Activated CD8-positive, alpha-beta memory T cell treated with anti-CD3 and anti-CD28 coated beads, Interleukin-2, amount 10 ng/mL, durations not matched to agents 7 days and 5 days (primary cell): ENCODE measurements at places on chromosomes 13 and 19.

- DNase-seq, result no peak
Observed at GRCh38 chr13:110361365-110361911, 54.4 kb downstream of the COL4A2 start.

- DNase-seq, result no peak
Observed at GRCh38 chr13:48369988-48370387, 42.9 kb downstream of the LPAR6 start.

DNA sequence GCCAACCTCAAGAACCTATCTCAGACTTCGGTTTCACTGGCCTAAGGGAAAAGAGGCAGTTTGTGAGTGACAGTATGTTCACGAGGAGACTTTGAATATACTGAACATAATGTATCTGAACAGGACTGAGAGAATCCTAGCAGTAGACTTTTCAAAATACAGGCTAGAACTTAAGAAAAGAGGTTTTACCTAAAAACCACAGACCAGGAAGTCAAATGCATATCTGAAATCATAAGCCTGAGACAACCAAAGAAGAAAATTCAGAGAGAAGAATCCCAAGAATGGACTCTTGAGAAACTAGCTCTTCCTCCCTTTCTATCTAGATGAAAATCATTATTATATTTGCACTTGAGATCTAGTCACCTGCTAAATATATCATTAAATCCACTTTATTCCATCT lies 17.6 kb downstream of the MYCBP2 start:
- no peak for DNase-seq

DNA sequence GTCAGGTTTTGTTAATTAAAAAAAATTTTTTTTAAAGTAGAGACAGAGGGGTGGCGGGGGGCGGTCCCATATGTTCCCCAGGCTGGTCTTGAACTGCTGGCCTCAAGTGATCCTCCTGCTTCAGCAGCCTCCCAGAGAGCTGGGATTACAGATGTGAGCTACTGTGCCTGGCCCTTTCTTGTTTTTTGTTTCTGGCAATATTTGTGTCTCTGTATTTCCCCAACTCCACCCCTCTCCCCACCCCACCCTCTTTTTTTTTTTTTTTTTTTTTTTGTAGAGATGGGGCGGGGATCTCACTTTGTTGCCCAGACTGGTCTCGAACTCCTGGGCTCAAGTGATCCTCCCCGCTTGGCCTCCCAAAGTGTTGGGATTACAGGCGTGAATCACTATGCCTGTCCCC lies 600 bp upstream of the CAPN12 start:
- no peak for DNase-seq

DNA sequence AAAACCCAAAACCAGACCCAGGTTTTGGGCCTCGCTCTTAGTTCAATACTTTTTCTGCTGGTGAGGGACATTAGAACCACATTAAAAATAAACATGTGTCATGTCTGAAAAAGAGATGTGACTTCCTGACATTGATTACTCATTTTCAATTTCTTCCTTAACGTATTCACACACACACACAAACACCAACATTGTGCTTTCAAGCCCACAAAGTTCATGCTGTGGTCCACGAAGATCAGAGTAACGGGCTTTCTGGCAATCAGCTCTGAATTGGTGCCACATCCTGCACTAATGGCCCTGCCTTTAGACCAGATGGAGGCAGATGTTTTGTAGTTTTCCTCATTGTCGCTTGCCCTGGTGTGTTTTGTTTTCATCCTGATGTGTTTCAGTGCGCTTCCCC lies 47.9 kb upstream of the POMP start:
- DNase-seq, result peak; percentile 45

GRCh38 chr13:40558656-40559055 lies 107.8 kb downstream of the FOXO1 start:
- DNase-seq, result no peak

DNA sequence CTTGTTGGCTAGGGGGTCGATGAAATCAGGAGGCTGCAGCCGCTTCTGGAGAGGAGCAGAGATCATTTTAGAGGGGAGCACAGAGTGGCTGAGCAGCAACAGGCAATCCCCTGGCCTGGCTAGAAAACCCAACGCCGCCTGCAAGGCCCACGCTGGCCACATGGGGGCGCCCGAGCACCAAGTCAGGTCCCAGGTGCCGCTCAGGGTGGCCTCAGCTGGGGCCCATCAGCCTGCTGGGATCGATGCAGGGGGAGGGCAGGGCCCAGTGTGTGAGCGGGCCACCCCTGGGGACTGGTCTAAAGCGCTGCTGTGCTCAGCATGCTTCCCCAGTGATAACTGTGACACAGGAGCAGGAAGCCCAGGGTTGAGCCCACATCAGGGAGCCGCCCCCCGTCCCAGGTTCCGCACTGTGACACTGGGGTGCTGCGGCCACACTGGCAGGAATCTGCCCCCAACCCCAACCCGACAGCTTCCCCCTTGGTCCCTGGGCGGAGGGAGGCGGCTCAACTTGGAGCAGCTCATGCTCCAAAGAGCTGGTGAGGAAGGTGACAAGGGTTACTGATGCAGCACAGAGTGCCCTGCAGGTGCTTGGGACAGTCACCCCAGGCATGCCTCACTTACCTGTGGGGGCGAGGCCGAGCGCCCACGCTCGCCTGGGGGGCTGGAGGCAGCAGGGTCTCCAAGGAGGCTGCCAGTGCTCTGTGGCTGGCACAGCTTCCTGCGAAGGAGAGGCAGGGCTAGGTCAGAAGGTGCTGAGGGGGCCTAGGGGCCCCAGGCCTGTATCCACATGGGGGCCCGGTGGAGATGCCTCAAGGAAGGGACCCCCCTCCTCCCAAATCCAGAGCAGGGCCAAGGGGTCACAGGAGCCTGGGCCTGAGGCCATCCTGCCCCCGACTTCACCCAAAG lies 13.3 kb upstream of the ISYNA1 start:
- DNase-seq, result peak; percentile 90

- no peak for DNase-seq
Observed at GRCh38 chr13:28049880-28050875, 50.2 kb downstream of the FLT3 start.

GRCh38 chr13:39417131-39417530 lies 185.9 kb downstream of the LHFPL6 start:
- no peak for DNase-seq

DNA sequence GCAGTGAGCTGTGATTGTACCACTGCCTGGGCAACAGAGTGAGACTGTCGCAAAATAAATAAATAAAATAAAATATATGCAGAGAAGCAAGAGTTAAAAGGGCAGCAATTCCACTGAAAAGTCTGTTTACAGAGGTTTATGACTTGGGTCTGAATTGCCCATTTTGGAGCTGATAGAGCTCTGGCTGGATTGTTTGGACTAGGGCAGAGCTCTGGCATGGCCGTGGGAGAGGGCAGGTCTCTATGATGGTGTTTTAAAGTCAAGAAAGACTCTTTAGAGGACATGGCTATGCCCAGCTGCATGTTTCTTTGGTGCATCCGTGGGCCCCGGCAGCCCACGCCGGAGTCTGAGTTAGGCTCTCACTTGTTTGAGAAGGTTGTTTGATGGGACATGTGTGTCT lies 64.6 kb upstream of the C1QTNF9 start:
- no peak for DNase-seq

DNA sequence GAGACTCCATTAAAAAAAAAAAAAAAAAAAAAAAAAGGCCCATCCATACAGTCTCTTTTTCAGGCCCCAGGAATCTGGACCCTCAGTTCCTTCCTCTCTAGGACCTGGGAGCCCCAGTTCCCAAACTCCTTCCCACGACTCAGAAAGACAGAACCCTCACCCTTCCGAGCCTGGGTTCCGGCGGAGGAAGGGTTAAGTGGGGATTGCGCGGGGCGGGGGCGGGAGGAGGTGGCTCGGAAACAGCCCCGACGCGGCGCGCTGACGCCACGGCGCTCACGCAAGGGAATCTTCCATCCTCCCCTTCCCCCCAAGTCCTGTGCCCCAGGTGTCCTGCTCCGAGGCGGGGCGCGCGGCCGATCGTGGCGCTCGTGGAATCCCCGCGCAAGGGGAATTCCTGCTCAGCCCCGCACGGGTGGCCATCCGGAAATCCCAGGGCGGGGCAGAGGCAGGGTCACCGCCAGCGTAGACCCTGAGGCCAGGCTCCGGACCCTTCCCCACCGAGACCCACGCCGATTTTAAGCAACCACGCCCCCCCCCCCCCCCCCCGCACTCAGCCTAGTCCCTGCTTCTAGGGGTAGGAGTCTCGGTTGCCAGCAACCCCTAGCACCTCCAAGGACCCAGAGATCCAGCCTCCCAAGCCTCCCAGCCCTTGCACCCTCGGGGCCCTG lies 659 bp downstream of the NFKBID start:
- peak; percentile 92 for DNase-seq

DNA sequence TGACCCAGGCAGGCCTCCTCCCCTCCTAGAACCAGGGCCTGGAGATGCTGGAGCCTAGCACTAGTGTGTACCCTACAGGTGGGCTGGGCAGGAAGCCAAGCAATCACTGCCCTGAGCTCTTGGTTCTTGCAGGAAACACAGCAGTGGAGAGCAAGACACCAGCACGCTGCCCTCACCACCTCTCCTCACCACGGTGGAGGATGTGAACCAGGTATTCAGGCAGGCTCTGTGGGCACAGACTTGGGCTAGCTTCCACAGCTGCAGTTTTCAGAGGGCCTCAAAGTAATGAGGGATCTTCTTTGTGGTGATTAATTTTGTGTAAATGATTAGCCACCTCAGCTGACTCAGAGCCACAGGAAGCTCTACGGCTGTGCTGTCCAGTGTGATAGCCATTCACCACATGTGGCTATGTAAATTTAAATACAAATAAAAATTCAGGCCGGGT lies 13.6 kb upstream of the GPI start:
- DNase-seq, result peak; percentile 72
